ENCODE measurements at places on chromosomes 2 and 18.

- DNase-seq, result no peak
These were observed 26.8 kb upstream of the DCC start for GRCh38 chr18:52313213-52313612.

DNA sequence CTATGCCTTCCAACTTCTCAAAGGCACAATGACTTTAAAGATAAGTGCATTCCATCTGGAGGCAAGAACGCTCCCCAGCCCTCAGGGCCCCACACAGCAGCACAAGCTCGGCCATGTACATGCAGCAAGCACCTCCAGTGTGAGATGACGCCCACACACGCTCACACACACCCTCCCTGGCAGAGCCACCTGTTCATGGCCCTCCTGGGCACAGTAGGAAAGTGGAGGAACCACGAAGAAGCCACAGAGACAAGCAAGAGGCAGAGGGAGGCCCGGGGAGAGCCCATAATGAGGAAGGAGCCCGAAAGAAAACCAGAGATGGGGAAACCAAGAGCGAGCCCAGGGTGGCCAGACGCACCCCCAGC, 21.7 kb downstream of the BIN1 start:
- peak; percentile 95 for DNase-seq

DNA sequence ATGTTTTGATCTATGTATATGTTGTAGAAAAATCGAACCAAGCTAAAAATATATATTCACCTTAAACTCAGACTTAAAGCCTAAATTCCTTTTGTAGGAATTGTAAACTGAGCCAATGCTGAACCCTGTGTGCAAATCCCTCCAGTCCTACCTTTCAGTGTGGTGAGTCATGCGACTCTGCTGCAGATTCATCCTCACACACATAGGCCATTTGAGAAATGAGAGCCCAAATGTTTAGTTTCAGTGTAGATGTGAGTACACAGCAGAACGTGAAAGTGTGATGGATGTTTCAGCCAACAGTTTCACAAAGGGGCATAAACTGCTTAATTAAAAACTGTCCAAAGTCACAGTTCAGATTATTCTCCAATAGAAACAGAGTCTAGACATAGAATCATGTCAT, 193.2 kb downstream of the CDH19 start:
- DNase-seq, result no peak

GRCh38 chr2:177174486-177174885, 38.1 kb upstream of the HNRNPA3 start:
- DNase-seq, result no peak

DNA sequence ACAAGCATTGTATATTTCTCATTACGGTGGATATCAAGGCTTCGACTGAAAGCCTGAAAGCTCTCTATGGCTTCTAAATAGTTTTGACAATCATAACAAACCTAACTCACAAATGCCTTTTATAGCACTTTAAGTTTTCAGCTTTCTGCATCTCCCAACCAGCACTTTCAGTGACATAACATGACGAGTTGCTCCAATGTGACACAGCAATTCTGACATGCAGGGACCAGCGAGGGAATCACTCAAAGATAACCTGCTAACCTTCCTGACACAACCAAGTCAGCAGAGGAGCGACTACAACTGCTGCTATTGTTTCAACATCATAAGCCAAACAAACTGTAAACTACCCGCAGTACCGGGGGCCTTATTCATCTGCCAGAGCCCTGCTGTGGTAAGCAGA, 95.7 kb upstream of the CDH20 start:
- no peak for DNase-seq

DNA sequence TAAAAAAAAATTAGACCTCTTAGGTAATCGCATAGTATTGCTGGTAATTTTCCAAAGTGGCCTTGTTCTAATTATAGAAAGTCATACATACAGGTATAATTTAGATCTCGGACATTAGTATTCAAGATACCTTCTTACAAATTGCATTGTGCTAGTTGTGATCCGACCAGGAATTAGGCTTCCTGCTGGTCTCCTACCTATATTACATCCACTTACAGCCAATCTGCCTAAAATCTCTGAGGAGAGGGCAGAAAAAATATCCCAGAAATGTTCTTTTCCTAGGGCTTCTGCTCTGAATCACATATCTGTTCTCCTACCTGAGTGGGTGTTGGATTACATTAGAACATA, 314.7 kb upstream of the GULP1 start:
- no peak for DNase-seq

DNA sequence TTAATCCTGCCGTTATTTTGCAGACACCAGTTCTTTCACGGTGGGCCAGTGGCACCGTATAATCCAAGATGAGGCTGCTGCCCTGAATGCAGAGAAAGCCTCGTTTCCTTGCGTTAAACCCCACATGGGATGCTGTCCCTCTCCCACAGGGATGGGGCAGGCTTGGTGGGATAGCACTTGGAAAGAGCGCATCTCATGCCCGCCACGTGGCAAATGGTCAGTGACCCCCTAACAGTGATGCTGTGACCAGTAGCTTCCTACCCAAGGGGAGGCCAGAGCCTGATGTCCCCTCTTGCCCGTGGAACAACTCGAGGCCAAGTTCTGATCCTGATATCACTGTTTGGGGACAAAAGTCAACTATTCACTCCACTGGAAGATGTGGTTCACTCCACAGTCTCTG, 73.3 kb downstream of the RHOB start:
- no peak for DNase-seq

All from ELF-1 (cell line).